Osteoblast (primary cell): ENCODE measurements at places on chromosomes 16 and 17. TPM values are rescaled to one million over a fixed set of nuclear protein-coding genes. Genes with fewer than 3 reads are reported as not detected.

DNA sequence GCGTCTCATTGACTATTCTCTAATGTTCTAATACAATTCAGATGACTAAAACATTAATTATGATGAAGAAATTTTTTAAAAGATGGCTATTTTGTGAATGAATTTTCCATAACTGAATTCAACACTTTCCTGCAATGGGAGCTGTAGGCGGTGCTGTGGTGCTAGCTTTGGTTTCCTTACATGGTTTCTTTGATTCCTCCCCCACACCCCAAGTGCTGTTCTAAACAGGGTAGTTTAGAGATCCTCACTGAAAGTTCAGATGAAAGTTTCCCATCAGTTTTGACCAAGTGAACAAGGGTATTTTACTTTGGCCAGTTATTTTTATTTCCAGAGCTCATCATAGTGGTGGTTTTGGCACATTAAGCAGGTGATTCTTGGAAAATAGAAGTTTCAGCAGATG, 26.0 kb upstream of the MRC2 start:
- peaks cover 72% of the 10 kb centered on the region for H3K36me3 ChIP-seq
- peak overlapping the region; percentile 27 for H3K27ac ChIP-seq
- H3K4me3 ChIP-seq = no peak overlapping the region

- H3K4me3 ChIP-seq = no peak overlapping the region
- no peaks in the 10 kb centered on the region for H3K4me1 ChIP-seq
- H3K27me3 ChIP-seq = no peaks in the 10 kb centered on the region
These were observed 55.4 kb downstream of the COPRS start for GRCh38 chr17:31803494-31804213.

DNA sequence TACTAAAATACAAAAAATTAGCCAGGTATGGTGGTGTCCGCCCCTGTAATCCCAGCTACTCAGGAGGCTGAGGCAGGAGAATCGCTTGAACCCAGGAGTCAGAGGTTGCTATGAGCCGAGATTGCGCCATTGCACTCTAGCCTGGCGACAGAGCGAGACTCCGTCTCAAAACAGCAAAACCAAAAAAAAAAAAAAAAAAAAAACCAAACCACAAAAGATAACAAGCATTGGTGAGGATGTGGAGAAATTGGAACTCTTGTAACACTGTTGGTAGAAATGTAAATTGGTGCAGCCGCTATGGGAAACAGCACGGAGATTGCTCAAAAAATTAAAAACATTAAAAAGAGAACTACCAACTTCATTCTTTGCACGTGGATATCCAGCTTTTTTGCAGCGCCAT, 119.4 kb downstream of the OR1D5 start:
- DNase-seq = no peak
- H3K4me1 ChIP-seq = peaks cover 8% of the 10 kb centered on the region
- H3K27ac ChIP-seq = no peak overlapping the region

GALK1 gene
- total RNA-seq = 25.3 and 27.7 TPM in 2 replicates

GRCh38 chr17:4505187-4505586, 6.5 kb downstream of the SPNS2 start:
- no peak for DNase-seq
- no peak overlapping the region for H3K4me3 ChIP-seq
- no peak overlapping the region for H3K27ac ChIP-seq
- H3K27me3 ChIP-seq = peaks cover 14% of the 10 kb centered on the region
- H3K36me3 ChIP-seq = no peaks in the 10 kb centered on the region
- peaks cover 5% of the 10 kb centered on the region for H3K4me1 ChIP-seq

- H3K27ac ChIP-seq = no peak overlapping the region
- DNase-seq = no peak
- H3K4me1 ChIP-seq = peaks cover 13% of the 10 kb centered on the region
- no peaks in the 10 kb centered on the region for H3K36me3 ChIP-seq
- H3K27me3 ChIP-seq = no peaks in the 10 kb centered on the region
- H3K4me3 ChIP-seq = no peak overlapping the region
These were observed 459.3 kb downstream of the HS3ST3B1 start for GRCh38 chr17:14760212-14760611.
